B cell (primary cell): ENCODE measurements at places on chromosomes 4 and X.

DNA sequence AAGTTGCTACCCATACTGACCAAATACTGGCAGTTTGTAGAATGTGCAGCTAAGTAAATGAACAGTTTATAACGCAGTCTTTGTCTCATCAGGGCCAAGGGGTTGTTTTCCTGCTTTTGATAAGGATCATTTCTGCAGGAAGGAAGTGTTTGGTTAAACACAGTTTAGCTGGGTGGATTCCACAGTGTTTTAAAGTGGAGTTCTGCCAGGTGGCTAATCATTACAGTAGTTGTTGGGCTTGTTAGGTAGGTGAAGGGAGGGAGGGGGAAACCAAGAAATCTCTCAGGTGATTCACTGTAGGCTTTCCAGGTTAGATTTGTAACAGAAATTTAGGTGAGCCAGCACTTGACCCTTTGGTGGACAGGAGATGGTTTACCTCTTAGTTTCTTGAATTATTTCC lies 58.1 kb downstream of the FNIP2 start:
- no peak overlapping the region for H3K27ac ChIP-seq
- H3K27me3 ChIP-seq = peaks cover 1% of the 10 kb centered on the region

DNA sequence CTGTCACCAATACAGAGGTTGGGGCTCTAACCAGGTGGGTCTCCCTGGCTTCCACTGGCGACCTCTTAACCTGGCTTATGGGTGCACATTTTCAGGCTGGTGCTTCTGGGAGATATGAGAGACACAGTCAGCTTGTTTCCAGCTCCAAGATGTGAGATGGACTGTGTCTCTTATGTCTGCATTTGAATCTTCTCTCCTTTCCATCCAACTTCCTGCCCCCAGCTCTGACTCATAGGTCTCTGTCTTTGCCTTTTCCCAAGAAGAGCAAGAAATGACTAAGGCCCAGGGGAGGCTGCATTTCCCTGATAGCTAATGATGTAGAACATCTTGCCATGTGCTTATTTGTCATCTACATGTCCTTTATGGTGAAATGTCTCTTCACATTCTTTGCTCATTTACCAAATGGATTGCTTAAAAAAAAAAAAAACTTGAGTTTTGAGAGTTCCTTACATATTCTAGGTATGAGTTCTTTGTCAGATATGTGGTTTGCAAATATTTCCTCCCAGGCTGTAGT lies 3.2 kb upstream of the UXT start:
- no peak overlapping the region for H3K27ac ChIP-seq
- peaks cover 1% of the 10 kb centered on the region for H3K36me3 ChIP-seq
- no peaks in the 10 kb centered on the region for H3K27me3 ChIP-seq
- peaks cover 10% of the 10 kb centered on the region for H3K4me1 ChIP-seq
- DNase-seq = no peak
- no peak overlapping the region for H3K4me3 ChIP-seq

GRCh38 chr4:48178931-48179330 lies 44.9 kb upstream of the TXK start:
- H3K27me3 ChIP-seq = no peaks in the 10 kb centered on the region
- H3K27ac ChIP-seq = no peak overlapping the region
- H3K4me3 ChIP-seq = no peak overlapping the region

- H3K36me3 ChIP-seq = no peaks in the 10 kb centered on the region
- DNase-seq = no peak
- no peaks in the 10 kb centered on the region for H3K27me3 ChIP-seq
- H3K4me3 ChIP-seq = no peak overlapping the region
Observed at GRCh38 chrX:15973946-15974345, 119.3 kb upstream of the AP1S2 start.

- H3K27ac ChIP-seq = no peak overlapping the region
- H3K4me1 ChIP-seq = peaks cover 63% of the 10 kb centered on the region
- DNase-seq = no peak
- no peak overlapping the region for H3K4me3 ChIP-seq
- no peaks in the 10 kb centered on the region for H3K27me3 ChIP-seq
Observed at GRCh38 chr4:153538487-153539357, 72.6 kb downstream of the TMEM131L start.

DNA sequence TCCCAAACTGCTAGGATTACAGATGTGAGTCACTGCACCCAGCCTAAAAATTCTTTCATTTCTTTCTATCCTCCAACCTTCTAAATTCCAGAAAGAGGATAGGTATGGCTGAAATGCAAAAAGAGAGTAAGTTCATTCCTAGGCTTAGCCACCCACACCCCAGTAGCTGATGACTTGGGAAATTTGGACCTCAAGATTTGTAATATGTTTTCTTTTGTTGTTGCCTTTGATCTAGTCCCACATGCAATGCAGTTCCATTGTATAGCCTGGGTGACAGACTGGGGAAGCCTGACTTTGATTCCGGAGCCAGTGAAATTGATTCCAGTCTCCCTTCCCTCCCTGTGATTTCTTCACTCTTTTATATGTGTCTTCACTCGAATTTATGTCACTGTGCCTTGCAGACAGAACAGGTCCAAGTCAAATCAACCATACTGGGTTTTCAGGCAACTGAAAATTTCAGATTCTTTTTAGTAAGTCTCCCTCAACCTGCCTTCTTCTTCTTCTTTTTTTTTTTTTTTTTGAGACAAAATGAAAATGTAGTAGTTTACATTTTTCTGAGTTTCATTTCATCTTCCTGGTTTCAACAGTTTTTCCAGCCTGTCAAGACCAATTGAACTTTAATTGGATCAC lies 176.2 kb upstream of the RBPJ start:
- DNase-seq = no peak
- H3K4me3 ChIP-seq = no peak overlapping the region
- H3K36me3 ChIP-seq = no peaks in the 10 kb centered on the region

DNA sequence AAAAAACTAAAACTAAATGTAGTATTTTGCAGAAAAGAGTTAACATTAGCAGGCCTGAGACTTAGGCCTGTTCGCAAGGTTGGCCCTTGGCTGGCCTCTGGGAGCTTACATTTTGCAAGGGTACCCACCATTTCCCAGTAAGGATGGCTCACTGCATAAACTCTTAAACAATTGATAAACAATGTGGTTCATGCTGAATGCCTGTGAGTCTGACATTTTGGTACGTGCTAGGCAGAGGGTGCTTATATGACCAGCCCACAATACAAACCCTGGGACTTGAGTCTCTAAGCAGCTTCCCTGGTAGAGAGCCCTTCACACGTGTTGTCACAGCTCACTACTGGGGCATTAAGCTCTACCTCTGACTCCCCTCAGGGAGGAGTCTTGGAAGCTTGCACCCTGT lies 7.4 kb downstream of the PRPS2 start:
- H3K4me1 ChIP-seq = no peaks in the 10 kb centered on the region
- H3K4me3 ChIP-seq = no peak overlapping the region
- DNase-seq = no peak
- no peaks in the 10 kb centered on the region for H3K27me3 ChIP-seq
- no peak overlapping the region for H3K27ac ChIP-seq

DNA sequence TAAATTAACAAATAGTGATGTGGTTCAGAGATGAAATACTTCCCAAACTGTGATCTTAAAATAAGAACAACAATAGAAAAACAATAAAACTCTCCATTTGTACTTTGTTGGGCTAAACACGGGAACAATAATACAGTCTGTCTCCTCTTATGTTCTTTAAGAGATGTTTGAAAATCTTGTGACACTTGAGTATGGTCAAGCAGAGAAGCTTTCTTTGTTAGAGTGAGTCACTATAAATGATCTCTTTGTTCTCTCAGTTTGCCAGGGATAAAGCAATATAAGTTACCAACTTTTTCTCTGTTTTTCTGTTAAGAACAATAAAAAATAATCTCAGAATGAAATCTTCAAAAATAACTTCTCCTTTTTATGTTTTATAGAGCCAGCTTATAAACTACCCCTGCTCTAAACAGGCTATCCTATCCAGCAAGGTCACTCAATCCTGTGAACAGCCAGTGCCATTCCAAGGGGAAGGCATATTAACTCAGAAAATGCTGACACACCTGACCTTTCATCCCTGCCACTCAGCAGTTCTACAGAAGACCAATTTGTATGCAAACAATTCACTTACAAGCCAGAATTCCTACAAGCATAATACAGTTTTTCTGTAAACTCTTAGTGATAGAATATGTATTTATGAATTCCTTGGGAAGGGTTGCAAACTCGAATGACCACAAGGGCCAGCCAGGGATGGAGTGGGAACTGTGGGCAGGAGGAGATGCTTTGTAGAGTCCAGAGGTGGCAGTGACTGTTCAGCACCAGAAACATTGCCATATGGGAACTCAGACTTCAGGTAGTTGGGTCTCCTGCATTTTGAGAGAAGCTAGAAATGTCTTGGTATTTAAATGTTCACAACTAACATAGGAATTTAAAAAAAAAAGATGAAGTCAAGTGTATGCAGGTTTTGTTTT lies 52.2 kb downstream of the AFM start:
- no peaks in the 10 kb centered on the region for H3K4me1 ChIP-seq
- H3K4me3 ChIP-seq = no peak overlapping the region
- H3K27me3 ChIP-seq = no peaks in the 10 kb centered on the region
- no peak overlapping the region for H3K27ac ChIP-seq
- no peak for DNase-seq

- H3K4me3 ChIP-seq = no peak overlapping the region
- H3K27me3 ChIP-seq = no peaks in the 10 kb centered on the region
- peak overlapping the region; percentile 71 for H3K27ac ChIP-seq
- peak; percentile 42 for DNase-seq
- H3K4me1 ChIP-seq = peaks cover 18% of the 10 kb centered on the region
- H3K36me3 ChIP-seq = no peaks in the 10 kb centered on the region
Observed at GRCh38 chrX:7261672-7262332, 113.8 kb upstream of the PUDP start.

DNA sequence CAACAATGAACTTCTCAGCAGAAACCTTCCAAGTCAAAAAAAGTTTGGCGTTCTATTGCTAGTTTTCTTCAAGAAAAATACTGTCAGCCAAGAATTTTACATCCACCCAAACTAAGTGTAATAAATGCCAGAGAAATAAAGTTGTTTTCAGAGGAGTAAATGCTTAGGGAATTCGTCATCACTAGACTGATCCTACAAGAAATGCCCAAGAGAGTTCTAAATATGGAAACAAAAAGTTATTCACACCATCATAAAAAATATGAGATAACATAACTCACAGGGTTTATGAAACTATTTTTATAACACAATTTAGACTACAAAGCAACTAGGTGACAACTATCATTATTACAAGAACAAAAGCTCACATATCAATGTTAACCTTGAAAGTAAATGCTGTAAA lies 259.5 kb upstream of the GABRA2 start:
- no peaks in the 10 kb centered on the region for H3K36me3 ChIP-seq
- no peaks in the 10 kb centered on the region for H3K4me1 ChIP-seq
- no peak overlapping the region for H3K27ac ChIP-seq
- H3K4me3 ChIP-seq = no peak overlapping the region
- DNase-seq = no peak

GRCh38 chr4:33948921-33949320 lies 2295.4 kb downstream of the ARAP2 start:
- H3K4me1 ChIP-seq = no peaks in the 10 kb centered on the region
- no peaks in the 10 kb centered on the region for H3K36me3 ChIP-seq
- no peaks in the 10 kb centered on the region for H3K27me3 ChIP-seq

DNA sequence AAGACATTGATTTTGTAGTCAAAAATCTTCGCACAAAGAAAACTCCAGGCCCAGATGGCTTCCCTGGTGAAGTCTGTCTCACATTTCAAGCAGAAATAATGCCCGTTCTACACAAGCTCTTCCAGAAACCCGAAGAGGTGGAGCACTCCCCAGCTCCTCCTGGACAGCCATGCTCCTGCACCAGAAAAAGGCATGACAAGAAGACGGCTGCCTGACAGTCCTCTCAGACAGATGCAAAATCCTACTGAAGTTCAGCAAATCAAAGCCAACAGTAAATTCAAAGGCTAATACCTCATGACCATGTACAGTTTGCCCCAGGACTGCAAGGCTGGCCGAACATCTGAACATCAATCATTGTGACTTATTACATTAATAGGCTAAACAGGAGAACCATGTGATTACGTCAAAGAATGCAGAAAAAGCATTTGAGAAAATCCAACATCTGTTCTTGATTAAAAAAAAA lies 30.8 kb upstream of the MXD4 start:
- H3K4me1 ChIP-seq = peaks cover 18% of the 10 kb centered on the region
- H3K27me3 ChIP-seq = no peaks in the 10 kb centered on the region
- H3K4me3 ChIP-seq = no peak overlapping the region
- H3K27ac ChIP-seq = no peak overlapping the region

- H3K4me3 ChIP-seq = no peak overlapping the region
- H3K36me3 ChIP-seq = no peaks in the 10 kb centered on the region
- peak overlapping the region; percentile 42 for H3K27ac ChIP-seq
- H3K4me1 ChIP-seq = peaks cover 19% of the 10 kb centered on the region
Observed at GRCh38 chr4:36348403-36348938, 67.1 kb downstream of the DTHD1 start.

- no peaks in the 10 kb centered on the region for H3K36me3 ChIP-seq
- H3K4me3 ChIP-seq = no peak overlapping the region
- no peaks in the 10 kb centered on the region for H3K4me1 ChIP-seq
- DNase-seq = peak; percentile 5
- no peaks in the 10 kb centered on the region for H3K27me3 ChIP-seq
Observed at GRCh38 chrX:102835504-102836146, 101.4 kb upstream of the RAB40AL start.

DNA sequence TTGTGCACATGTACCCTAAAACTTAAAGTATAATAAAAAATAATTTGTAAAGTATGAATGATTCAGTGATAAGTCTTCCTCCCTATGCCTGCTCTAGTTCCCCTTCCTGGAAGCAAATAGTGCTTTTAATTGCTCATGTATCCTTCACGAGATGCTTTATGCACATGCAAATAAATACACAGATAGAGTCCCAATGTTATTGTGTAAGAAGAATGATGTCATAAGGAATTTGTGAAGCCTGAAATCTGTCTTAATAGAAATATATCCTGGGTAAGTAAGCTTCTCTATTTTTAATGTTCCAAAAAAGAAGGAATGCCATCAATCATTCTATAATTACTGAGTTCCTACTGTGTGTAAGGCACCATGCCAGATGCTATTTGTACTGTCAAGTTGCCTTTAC lies 157.5 kb upstream of the SLC4A4 start:
- no peak overlapping the region for H3K4me3 ChIP-seq
- H3K27ac ChIP-seq = no peak overlapping the region
- H3K27me3 ChIP-seq = peaks cover 15% of the 10 kb centered on the region
- DNase-seq = no peak

DNA sequence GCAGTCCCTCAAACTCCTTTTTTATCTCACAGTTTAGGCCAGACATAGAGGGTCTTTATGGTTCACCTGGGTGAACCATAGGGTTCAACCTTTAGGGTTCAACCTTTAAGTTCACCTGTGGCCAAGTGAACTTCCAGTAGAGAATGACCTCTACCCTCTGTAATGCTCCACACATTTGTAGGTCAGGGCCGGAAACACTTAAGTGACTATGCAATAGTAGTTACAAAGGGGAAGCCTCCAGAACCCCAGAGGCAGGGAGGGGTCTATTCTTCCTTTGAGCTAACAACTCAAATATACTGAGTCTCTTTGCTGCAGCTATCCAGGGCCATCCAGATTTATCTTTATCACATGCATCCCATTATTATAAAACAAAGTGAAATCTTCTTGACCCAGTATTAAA lies 100.0 kb downstream of the LARP1B start:
- no peak overlapping the region for H3K27ac ChIP-seq
- no peaks in the 10 kb centered on the region for H3K36me3 ChIP-seq
- no peaks in the 10 kb centered on the region for H3K27me3 ChIP-seq
